ENCODE measurements at places on chromosomes 1 and 21. TPM values are rescaled to one million over a fixed set of nuclear protein-coding genes. Genes with fewer than 3 reads are reported as not detected.

SLC44A5 gene
- total RNA-seq, result 0.79 TPM

CATSPERE gene
- 1.1 TPM for total RNA-seq

GRCh38 chr1:62299426-62300200 lies 19.6 kb downstream of the KANK4 start:
- H3K36me3 ChIP-seq, result no peaks in the 10 kb centered on the region
- H3K27me3 ChIP-seq, result peaks cover 4% of the 10 kb centered on the region
- H3K27ac ChIP-seq, result no peak overlapping the region
- peaks cover 7% of the 10 kb centered on the region for H3K4me1 ChIP-seq
- H3K4me3 ChIP-seq, result no peak overlapping the region
- no peak for DNase-seq

GRCh38 chr1:112687785-112688496 lies 13.5 kb downstream of the MOV10 start:
- H3K4me1 ChIP-seq, result peaks cover 9% of the 10 kb centered on the region
- no peaks in the 10 kb centered on the region for H3K27me3 ChIP-seq
- no peak for DNase-seq
- H3K36me3 ChIP-seq, result peaks cover 8% of the 10 kb centered on the region
- peak overlapping the region; percentile 58 for H3K27ac ChIP-seq
- H3K4me3 ChIP-seq, result no peak overlapping the region

All from activated naive CD8-positive, alpha-beta T cell treated with anti-CD3 and anti-CD28 coated beads, Interleukin-2, amount 10 ng/mL, durations not matched to agents 7 days and 5 days (primary cell).